ENCODE measurements at places on chromosomes 4 and X.

DNA sequence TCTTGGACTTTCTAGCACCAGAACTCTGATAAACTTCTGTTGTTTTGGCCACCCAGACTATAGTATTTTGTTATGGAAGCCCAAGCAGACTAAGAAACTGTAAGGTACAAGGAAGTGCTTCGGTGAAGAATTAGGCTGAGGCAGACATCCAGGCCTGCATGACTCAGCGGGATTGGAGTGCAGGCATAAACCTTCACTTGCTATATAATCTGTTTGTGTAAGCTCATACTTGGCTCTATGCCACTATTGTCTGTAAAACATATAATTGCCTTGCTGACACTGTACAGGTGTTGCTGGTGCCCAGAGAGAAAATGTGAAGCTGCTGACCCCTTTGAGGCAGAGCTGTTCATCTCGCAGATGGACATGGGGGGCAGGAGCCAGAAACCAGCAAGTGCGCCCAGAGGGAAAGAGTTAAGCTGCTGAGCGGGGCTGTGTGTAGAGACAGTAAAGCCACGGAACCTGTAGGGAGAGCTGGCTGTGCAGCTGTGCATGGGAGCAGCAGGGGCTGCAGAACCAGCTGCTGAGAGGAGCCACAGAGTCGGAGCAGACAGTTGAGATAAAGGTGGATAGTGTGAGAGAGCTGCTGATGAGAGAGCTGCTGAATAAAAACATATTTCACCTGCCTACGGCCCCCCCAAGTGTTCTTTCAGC, 96.2 kb downstream of the RBM46 start:
- DNase-seq: no peak

DNA sequence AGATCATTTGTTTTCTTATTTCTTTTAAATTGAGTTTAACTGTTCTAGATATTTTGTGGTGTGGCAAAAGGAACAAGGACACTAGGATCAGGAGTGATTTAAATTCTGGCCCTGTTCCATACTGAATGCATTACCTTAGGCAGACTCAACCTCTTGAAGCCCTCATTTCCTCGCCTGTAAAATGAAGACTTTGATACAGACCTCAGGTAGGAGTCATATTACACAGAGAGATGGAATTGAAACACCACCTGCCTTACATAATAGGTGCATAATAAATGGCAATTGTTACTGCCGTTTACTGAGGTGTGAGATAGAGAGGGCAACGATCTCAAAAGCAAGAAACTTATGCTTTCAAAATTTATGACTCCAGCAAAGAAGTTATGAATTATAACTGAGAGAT, 28.2 kb upstream of the RASSF6 start:
- DNase-seq: no peak

DNA sequence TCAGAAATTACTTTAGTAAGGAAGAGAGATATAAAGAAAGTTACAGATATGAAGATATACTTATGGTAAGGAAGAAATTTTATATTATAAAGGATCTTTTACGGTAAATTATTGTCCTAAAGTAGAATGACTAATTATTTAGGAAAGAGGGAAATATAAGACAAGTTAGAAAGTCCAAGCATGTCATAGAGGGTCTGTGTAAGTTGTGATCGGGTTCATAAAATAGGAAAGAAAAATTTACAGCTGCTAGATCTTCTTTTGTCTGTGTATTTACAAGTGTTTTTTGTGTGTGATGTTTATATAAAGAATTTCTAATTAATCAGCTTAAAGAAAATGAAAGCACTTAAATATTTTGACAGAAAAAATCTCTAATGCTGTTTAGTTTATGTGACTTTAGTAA, 1054.9 kb upstream of the DIAPH2 start:
- no peak for DNase-seq

GRCh38 chr4:156006192-156006591, 52.5 kb upstream of the CTSO start:
- no peak for DNase-seq

- DNase-seq: no peak
Observed at GRCh38 chr4:55636656-55636999, 530 bp upstream of the NMU start.

- no peak for DNase-seq
Observed at GRCh38 chr4:139934057-139934707, 219.8 kb downstream of the MAML3 start.

- DNase-seq: no peak
Observed at GRCh38 chr4:882646-883045, 49.5 kb downstream of the GAK start.

- no peak for DNase-seq
Observed at GRCh38 chrX:136828830-136829229, 48.1 kb upstream of the ARHGEF6 start.

DNA sequence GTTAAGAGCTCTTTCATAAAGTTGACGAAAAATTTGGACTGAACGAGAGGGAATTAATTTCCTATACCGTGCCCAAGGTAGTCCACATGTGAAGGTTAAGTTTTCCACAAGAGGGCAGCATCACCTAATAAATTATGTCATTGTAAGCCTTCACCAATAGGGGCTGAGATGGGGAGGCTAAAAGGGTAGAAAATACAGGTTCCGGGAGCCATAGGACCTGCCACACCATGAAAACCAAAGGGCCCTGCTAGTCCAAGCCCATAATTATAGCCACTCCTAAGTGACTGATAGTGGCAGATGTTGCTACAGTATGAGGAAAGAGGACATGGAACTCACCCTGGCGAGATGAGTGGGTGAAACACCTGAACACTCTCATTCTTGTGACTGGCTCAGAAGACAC, 122.2 kb downstream of the SHROOM4 start:
- DNase-seq: no peak

DNA sequence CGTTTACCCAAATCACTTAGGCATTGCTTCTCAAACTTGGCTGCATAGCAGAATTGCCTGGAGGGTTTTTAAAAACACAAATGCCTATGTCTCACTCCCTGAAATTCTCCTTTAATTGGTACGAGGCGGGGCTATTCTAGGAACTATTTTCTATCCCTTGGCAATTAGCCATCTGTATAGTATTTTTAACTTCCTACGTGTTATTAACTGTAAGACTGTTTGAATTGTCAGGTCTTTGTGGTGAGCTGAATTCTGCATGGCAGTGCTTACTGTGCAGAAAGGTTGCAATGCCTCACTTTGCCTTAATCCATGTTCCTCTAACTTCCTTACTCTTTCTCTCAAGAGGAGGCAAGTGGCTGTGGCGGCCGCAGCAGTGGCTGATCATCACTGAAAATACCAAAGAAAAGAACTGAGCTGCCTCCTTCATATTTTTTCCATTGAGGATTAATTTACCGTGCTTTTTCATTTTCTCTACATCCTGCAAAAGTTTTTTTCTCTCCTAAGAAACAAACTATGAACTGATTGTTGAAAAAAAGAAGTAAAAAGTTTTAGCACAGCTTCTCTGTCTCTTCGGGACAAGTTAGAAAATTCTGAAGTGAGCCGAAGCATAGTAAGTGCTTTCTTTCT, at the start of gene SHROOM3:
TSS of gene SHROOM3 (plus strand) at position 329 of the 627 bp plus-strand sequence. CDS start 824 bp downstream, outside the sequence.
- no peak for DNase-seq

DNA sequence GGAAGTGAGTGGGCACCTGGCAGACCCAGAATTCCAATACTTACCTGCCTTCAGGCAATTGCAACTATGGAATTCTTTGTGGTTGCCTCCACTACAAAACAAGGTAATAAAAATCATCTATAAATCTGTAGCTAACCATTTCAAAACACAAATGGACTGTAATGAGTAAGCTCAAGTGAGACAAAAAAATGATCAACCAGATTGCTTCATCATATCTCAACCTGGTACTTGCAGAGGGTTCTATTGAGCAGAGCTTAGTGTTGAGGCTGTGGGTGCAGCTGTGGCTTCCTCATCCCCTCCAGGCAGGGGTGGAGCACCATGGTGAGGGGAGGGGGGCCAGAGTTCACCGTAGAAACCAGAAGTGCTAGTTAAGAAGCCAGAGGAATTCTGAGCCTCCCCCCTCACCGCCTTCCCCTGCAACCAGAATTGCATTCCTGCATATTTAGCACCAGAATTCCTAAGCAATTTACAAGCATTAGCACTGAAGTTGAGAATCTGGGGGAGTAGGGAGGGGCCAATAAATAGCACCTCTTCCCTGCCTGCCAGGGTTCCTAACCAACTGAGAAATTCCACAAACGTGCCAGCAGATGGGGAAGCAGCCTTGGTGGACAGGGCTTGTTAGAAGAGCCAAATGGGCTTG, 11.5 kb downstream of the CTAG1A start:
- DNase-seq: no peak

- DNase-seq: no peak
Observed at GRCh38 chrX:143632625-143633410, 3.1 kb downstream of the SLITRK4 start.

DNA sequence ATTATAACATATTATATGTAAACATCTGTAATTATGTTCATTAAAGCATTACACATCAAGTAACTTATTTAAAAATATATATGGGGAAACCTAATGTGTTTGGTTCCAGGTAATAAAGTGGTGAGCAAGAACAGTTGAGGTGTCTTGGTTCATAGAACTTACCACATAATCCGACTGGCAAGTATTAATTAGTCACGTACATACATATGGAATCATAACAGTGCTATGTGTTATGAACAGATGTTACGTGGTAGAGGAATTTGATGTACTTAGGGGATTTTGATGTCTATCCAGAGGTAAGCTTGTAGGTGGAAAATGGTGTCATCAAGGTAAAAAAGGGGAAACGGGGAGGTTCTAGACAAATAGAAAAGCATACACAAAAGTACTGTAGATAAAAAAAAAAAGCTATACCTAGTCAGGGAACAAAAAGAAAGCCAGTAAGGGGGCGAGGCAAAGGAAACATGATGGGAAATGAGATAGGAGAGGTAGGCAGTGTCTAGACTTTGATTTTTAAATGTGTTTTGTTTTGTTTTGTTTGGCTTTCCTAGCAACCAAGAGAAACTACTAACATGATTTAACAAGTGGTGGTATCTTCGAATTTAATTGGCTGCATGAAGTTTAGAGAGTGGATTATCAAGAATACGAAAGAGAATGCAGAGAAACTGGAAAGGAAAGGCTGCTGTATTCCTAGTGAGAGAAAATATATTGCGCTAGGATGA, 12.6 kb downstream of the DMD start:
- DNase-seq: no peak

- no peak for DNase-seq
Observed at GRCh38 chr4:113325876-113326615, 276.6 kb downstream of the ANK2 start.

DNA sequence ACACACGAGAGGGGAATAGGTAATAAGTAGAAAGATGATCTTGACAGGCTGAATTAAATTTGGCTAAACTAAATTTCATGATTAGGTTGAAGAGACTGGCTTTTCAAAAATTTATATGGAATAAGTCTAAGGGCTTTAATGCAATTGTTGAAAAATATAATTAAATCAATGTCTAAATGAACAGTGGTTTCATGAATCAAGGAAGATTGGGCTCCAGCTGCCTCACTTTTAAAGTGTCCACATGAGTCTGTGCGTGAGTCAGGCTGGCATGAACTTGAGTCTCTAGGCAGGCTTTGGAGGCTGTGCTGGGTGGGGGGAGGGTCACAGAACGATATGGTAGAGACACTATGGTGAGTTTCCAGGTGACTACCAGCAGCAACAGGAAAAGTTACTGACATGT, 111.9 kb downstream of the SORBS2 start:
- DNase-seq: no peak

DNA sequence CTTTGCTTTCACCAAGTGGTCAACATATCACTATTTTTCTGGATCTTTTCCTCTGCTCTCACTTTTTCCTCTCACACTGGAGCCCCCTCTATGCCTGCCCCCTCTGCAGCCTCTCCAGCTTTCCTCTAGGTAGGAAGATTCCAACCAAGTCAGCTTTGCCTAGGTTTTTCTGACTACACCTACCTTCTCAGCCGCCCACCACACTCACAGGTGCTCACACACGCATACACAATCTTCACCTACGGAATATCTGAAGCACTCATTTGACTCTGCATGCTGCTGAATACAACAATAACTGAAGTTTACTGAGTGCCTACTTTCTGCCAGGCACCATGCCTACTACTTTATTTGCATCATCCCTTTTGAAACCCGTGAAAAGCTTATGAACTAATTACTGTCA, 328.0 kb downstream of the PPP3CA start:
- DNase-seq: no peak

GRCh38 chrX:6782831-6783230, 247.9 kb upstream of the VCX3A start:
- DNase-seq: no peak

DNA sequence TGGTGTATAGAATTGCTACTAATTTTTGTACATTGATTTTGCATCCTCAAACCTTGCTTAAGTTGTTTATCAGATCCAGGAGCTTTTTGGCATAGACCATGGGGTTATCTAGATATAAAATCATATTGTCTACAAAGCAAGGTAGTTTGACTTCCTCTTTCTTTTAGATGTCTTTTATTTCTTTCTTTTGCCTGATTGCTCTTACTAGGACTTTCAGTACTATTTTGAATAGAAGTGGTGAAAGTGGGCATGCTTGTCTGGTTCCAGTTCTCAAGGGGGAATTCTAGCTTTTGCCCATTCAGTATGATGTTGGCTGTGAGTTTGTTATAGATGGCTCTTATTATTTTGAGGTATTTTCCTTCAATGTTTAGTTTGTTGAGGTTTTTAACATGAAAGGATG, 187.9 kb upstream of the LCORL start:
- DNase-seq: no peak

DNA sequence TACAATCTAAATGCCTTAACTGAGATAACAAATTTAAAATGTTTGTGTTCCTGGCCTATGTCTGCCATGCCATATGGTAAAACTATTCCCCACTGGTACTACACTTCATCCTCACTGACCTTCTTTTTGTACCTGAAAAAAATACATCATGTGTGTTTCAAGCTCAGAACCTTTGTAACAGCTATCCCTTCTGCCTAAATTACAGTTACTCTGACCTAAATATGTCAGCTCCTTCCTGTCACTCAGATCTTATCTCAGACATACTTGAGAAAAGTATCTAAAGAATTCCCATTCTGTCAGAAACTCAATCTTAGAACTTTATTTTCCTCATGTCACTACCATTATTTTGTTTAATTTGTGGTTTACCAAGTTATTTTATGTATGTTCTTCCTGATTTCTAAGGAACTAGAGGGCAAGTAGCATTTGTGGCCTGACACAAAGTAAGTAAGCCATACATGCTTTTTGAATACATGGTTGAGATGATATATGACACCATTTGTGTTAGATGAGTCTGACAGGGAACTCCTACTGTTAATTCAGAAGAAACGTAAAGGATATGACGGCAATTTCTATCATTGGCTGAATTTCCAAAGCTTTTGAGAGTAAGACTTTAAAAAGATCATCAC, 456.5 kb upstream of the NDST3 start:
- no peak for DNase-seq
